Right renal pelvis (tissue), 4 donors: ENCODE measurements at places on chromosomes 3 and 15. TPM values are rescaled to one million over a fixed set of nuclear protein-coding genes. Genes with fewer than 3 reads are reported as not detected.

Gene EIF2B5
- 48.3 TPM for polyA plus RNA-seq

- no peak for DNase-seq
These were observed 35.4 kb upstream of the ESYT3 start for GRCh38 chr3:138398791-138399575.

Gene GOLGA6C
- not detected for polyA plus RNA-seq

DNA sequence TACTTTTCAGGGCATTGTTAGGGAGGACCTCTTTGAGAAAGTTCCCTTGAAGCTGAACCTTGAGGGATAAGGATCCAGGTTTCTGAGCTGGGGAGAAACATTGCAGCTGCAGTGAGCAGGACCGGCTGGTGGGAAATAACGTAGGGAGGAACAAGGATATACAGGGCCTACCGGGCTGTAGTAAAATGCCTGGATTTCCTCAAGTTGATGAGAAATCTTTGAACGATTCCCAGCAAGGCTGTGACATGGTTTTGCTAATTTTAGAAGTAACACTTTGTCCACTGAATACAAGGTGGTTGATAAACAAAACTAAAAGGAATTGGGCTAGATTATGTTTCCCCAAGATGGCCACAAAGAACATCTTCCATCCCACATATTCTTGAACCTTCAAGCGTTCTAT is 137.0 kb upstream of the AGBL1 start:
- no peak for DNase-seq

DNA sequence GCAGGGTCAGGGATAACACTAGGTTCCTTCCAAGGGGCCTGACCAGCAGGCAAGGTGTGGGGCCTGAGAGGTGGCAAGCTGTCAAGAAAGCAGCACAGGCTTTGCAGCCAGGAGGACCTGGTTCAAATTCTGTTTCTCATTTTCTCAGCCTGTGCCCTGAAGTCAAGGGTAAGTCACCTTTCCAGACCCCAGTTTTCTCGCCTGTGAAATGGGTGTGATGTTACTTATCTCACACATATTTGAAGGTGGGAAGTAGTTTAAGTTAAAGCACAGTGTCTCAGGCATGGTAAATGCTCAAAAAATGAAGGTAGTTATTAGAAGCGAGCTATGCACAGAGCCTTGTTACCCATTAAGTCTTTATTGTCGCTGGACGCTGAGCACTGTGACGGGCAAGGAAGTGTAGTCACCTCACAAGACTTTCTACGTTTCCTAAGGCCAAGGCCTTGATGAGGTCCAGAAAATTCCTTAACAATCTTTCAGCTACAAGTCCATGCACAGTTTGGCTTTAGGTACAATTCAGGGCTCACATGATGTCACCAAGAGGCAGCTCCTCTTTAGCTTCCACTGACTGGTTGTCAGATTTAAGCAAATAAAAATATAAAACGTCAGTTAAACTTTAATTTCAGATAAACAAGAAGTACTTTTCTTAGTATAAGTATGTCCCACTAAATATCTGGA is 522.6 kb upstream of the PROK2 start:
- DNase-seq: no peak
